Esophagus (tissue), 2 donors: ENCODE measurements at places on chromosomes 1 and 21. TPM values are rescaled to one million over a fixed set of nuclear protein-coding genes. Genes with fewer than 3 reads are reported as not detected.

ANKRD65 gene
- 12.4 TPM for polyA plus RNA-seq

S100A9 gene
- polyA plus RNA-seq: 60,368 TPM

RHOU gene
- polyA plus RNA-seq: 2.7 TPM

APCS gene
- not detected for polyA plus RNA-seq

GJA9 gene
- 0.32 TPM for polyA plus RNA-seq

SLC26A9 gene
- polyA plus RNA-seq: 1.5 TPM

GOLT1A gene
- polyA plus RNA-seq: 0.81 TPM

JMJD4 gene
- 9.7 TPM for polyA plus RNA-seq
